A673 (cell line): ENCODE measurements at places on chromosomes 1 and 21.
A peak's percentile ranks its signal among the peaks of the same experiment; 100 is the strongest.

GRCh38 chr1:48790397-48790796 is 13.7 kb upstream of the BEND5 start:
- no peak for DNase-seq

DNA sequence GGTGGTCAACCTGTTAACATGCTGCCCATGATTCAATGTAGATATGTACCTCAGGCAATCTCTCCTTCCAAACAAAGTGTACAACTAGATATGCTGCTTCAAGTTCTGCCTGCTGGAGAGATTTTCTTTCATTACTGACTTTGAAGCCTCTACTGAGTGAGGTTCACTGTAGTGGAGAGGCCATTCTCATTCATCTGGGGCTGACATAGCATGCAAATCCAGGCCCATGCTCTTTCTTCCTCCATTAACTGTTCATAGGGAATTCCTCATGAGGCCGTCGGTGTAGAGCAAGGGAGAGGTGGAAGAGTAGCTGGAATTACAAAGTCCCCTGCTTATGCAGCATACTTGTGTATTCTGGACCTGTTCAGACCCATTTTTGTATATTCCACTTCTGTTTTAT is 38.6 kb downstream of the VANGL2 start:
- no peak for DNase-seq

GRCh38 chr1:147177611-147178380 is 5.5 kb upstream of the PRKAB2 start:
- peak; percentile 51 for DNase-seq

- peak; percentile 47 for DNase-seq
Measured at GRCh38 chr1:8382051-8382505, 64.2 kb downstream of the SLC45A1 start.

GRCh38 chr21:30117631-30118030 is 49.0 kb downstream of the CLDN17 start:
- no peak for DNase-seq
